ENCODE measurements at places on chromosomes 1 and 21.

DNA sequence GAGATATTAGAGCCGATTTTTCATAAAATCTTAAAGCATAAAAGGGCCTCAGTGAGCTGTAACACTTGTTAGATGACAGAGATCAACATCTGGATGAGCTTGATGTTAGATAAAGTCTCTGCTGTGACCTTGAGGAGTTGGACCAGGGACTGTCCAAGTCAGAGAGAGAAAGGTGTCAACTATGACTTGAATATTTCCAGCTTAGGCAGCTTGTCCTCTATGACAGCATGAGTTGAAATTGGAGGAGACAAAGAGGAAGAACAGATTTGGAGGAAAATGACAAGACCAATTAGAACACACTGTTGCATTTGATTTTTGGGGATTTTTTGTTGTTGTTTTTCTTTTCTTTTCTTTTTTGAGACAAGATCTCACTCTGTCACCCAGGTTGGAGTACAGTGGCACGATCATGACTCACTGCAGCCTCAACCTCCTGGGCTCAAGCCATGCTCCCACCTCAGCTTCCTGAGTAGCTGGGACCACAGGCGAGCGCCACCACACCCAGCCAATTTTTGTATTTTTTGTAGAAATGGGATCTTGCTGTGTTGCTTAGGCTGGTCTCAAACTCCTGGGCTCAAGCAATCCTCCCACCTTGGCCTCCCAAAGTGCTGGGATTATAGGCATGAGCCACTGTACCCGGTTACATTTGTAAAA, 35.3 kb upstream of the CLIC4 start:
- no peak for DNase-seq

GRCh38 chr1:201488830-201489589, 17.9 kb downstream of the CSRP1 start:
- DNase-seq = no peak

- DNase-seq = no peak
These were observed 1.0 kb downstream of the C1orf115 start for GRCh38 chr1:220691053-220691684.

GRCh38 chr1:60872426-60873054, 209.8 kb upstream of the NFIA start:
- no peak for DNase-seq

DNA sequence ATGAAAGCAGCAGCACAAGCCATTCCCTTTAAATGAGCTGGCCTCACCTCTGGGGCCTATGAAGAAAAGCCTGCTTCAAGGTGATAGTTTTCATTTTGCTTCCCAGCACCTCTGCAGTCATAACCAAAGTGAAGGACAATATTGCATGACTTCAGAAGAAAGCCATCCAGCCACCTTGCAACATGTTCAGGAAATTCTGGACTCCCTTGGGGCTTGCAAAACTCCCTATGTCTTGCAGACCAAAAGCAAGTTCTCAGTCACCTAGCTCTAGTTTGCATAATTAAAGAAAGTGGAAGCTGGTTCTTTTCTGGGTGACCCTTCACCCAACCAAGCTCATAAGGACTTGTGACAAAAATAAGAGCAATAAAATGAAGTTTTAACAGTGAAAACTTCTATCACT, 87.6 kb downstream of the GFI1 start:
- no peak for DNase-seq
